ENCODE measurements at places on chromosomes 3 and 15. TPM values are rescaled to one million over a fixed set of nuclear protein-coding genes. Genes with fewer than 3 reads are reported as not detected.

The GNAT1 gene
- under 0.01 TPM for total RNA-seq

The MORC1 gene
- not detected for total RNA-seq

The MFGE8 gene
- 25.8 TPM for total RNA-seq

The CCDC191 gene
- total RNA-seq: 1.3 TPM

The OXSM gene
- 10.3 TPM for total RNA-seq

The AHSG gene
- not detected for total RNA-seq

The SERINC4 gene
- total RNA-seq: not detected

The CERS3 gene
- not detected for total RNA-seq

The PROS1 gene
- 11.2 TPM for total RNA-seq

The EHD4 gene
- total RNA-seq: 190 TPM

The CLDN18 gene
- total RNA-seq: not detected

The EPM2AIP1 gene
- total RNA-seq: 12.1 TPM

The LRRC15 gene
- total RNA-seq: not detected

The KBTBD13 gene
- not detected for total RNA-seq

The SAMMSON gene
- not detected for total RNA-seq

The ITPKA gene
- 0.46 TPM for total RNA-seq

The RBP2 gene
- not detected for total RNA-seq

The STT3B gene
- total RNA-seq: 198 TPM

The ITGA11 gene
- total RNA-seq: 0.20 TPM

The NAALADL2 gene
- 3.4 TPM for total RNA-seq

The SLC30A4 gene
- total RNA-seq: 5.7 TPM

The RBPMS2 gene
- total RNA-seq: not detected

The NR1I2 gene
- not detected for total RNA-seq

The SPESP1 gene
- total RNA-seq: 4.0 TPM

The GOLGA8R gene
- 1.3 TPM for total RNA-seq

The GP5 gene
- 0.07 TPM for total RNA-seq

The ZDHHC23 gene
- 6.1 TPM for total RNA-seq

The SRGAP3 gene
- not detected for total RNA-seq

The ZNF774 gene
- 0.92 TPM for total RNA-seq

The C2CD4A gene
- 3.2 TPM for total RNA-seq

The ROPN1 gene
- not detected for total RNA-seq

The ARGFX gene
- total RNA-seq: not detected

The MAP6D1 gene
- 2.9 TPM for total RNA-seq

The TGM5 gene
- total RNA-seq: not detected

The NDN gene
- total RNA-seq: 25.0 TPM

The GOLGA8J gene
- total RNA-seq: not detected
